ENCODE measurements at places on chromosomes 16 and 17.
A peak's percentile ranks its signal among the peaks of the same experiment; 100 is the strongest.

DNA sequence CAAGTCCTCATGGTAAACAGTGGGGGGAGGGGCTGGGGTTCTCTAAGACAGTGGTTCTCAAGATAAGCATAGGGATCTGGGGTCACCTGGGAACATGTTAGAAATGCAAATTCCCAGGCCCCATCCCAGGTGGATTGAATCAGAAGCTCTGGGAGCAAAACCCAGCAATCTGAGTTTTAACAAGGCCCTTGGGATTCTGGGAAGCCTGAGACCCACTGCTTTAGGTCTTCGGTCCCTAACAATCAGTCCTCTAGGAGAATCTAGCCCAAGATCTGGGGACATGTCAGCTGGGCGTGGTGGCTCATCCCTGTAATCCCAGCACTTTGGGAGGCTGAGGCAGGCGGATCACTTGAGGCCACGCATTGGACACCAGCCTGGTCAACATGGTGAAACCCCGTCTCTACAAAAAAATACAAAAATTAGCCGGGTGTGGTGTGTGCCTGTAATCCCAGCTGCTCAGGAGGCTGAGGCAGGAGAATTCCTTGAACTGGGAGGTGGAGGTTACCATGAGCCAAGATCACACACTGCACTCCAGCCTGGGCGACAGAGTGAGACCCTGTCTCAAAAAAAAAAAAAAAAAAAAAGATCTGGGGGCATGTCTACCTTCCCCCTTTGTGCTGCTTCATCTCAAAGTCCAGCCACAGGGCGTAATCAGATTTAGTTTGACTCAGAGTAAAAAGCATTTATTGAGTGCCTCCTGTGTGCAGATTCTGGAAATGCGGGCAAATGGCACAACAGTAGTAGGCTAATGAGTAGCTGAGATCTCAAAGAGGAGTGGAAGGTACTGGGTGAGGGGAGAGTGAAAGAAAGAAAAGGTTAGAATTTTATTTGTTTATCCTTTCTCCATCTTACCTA, 8.8 kb upstream of the NR1D1 start:
- no peak for DNase-seq

GRCh38 chr17:82930043-82930923, 90.5 kb upstream of the ZNF750 start:
- DNase-seq: no peak

GRCh38 chr16:79272141-79272577, 328.4 kb downstream of the MAF start:
- no peak for DNase-seq

DNA sequence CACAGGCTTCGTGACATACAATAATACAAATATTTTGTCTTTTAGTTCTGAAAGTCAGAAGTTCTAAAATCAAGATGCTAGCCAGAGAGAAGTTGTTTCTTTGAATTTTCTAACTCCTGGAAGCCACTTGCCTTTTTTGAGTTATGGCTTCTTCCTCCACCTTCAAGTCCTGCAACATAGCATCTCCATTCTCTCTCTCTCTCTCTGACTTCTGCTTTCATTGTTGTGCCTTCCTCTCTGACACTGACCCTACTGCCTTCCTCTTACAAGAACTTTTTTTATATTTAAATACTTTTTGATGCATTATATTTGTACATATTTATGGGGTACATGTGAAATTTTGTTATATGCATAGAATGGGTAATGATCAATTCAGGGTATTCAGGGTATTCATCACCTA, 205.9 kb downstream of the MAP2K6 start:
- no peak for DNase-seq

DNA sequence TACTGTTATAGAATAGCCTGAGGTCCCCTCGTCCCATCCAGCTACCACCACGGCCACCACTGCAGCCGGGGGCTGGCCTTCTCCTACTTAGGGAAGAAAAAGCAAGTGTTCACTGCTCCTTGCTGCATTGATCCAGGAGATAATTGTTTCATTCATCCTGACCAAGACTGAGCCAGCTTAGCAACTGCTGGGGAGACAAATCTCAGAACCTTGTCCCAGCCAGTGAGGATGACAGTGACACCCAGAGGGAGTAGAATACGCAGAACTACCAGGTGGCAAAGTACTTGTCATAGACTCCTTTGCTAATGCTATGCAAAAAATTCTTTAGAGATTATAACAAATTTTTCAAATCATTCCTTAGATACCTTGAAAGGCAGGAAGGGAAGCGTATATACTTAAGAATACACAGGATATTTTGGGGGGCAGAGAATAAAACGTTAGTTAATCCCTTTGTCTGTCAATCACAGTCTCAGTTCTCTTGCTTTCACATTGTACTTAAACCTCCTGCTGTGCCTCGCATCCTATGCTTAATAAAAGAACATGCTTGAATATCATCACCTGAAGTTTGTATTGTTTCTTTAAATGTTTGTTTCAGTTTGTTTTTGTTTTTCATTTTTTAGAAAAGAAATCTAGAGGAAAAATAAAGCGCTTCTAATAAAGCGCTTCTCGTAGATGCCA, 388.3 kb downstream of the MAF start:
- no peak for DNase-seq

- DNase-seq: no peak
Observed at GRCh38 chr16:69243479-69243878, 56.5 kb downstream of the SNTB2 start.

DNA sequence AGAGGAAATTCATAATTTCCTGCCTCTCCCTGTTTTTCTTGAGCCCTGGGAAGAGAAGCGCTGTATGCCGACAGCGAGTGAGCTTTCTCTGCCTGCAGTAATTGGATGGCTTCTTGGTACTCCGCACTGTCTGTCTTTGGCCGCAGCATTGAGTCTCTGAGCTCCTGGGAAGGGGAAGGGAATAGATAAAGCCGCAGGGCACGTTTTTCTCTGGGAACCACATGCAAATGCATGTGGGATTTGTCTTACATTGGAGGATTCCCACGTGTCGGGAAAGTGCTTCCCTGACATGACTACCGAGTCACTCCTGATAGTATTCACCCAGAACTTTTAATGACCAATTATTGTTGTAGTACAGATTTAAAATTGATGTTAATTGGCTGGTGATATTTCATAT, 385.9 kb downstream of the CPPED1 start:
- DNase-seq: no peak

GRCh38 chr16:78552716-78553115, 453.3 kb downstream of the WWOX start:
- DNase-seq: no peak

- DNase-seq: no peak
Observed at GRCh38 chr17:48502901-48503300, 27.9 kb downstream of the HOXB1 start.

- DNase-seq: peak; percentile 21
Observed at GRCh38 chr16:10509534-10510025, 70.8 kb downstream of the EMP2 start.

- no peak for DNase-seq
Observed at GRCh38 chr17:67260170-67260987, 15.4 kb upstream of the HELZ start.

- no peak for DNase-seq
Observed at GRCh38 chr17:19641687-19642372, 6.7 kb upstream of the ALDH3A2 start.

GRCh38 chr16:50857881-50858280, 116.0 kb downstream of the CYLD start:
- no peak for DNase-seq

GRCh38 chr16:57802341-57803133, at the start of gene KIFC3:
TSS of gene KIFC3 (minus strand) at chr16:57802491. CDS start at chr16:57798243, 4,248 bp downstream.
- DNase-seq: peak; percentile 49

DNA sequence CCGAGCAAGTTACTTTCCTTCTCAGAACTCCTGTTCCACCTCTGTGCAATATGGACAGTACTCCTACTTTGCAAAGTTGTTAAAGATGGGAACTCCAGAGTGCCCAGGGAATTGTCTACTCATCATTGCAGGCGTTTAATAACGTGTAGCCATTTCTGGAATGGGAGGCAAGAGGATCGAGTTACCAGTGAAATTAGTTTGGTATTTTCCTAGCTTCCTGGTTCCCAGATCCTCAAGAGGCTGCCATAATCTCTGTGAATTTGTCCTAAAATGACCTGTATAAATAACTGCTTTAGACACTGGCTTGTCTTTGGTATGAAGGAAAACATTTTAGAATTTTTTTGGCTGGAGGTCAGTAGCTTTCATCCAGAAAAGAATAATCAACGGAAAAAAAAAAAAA, 27.7 kb downstream of the WWOX start:
- no peak for DNase-seq

DNA sequence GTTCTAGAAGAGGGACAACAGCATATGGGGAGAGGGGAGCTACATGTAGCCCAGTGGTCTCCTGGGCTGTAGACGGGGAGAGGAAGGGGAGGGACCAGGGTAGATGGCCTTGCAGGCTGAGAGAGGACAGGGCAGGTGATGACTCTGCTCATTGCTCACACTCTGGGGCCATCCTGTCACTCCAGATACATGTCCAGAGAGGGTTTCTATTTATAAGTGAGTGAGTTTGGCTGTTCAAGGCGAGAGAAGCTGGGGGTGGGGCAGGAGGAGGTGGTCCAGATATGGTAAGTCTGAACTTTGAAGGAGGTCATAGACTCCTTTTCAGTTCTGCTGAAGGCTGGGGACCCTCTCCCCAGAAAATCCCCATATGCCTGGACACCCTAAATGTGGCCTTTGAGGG, 22.2 kb downstream of the CACNA1G start:
- DNase-seq: no peak

GRCh38 chr17:74746376-74746775, 2.1 kb upstream of the NHERF1 start:
- DNase-seq: no peak

DNA sequence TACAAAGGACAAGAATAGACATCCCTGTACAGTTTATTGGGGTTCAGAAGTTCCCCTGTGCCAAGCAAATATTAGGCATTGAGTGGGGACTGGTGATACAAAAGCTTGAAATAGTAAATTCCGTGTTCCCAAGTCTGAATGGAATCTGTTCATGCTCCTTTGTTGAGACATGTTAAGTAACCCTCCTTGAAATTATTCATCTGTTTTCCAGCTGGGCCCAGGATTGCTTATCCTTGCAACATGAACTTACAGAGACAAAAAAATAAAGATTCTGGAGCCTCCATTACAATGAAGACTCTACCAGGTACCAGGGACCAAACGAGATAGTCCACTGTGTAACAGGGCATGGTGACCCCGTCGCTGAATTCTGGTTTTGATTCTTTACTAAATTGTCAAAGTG, 6.1 kb upstream of the CCL8 start:
- DNase-seq: no peak

DNA sequence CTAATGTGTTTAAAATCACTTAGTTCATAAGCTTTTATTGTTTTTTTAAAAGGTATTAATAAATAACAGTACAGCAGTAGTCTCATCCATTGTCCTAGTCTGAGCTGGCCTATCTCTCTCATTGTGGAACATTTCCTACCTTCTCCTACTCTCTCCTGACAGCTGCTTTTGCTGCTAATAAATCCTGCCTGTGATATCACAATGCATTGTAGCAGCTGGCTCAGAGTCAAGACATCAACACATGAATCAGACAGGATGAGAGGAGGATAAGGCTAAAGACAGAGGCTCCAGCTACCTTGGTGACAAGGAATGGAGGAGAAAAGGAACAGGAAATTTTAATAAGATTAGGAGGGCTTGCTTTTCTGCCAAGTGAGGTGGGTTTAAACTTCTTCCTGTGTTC, 626.1 kb downstream of the HS3ST4 start:
- no peak for DNase-seq
